GOT3 (cell line): ENCODE measurements at places on chromosomes 6 and 20.

GRCh38 chr6:72620871-72621290 lies 983 bp upstream of the KCNQ5 start:
- no peak for DNase-seq

- DNase-seq, result no peak
Measured at GRCh38 chr6:6612308-6612707, 23.8 kb downstream of the LY86 start.

DNA sequence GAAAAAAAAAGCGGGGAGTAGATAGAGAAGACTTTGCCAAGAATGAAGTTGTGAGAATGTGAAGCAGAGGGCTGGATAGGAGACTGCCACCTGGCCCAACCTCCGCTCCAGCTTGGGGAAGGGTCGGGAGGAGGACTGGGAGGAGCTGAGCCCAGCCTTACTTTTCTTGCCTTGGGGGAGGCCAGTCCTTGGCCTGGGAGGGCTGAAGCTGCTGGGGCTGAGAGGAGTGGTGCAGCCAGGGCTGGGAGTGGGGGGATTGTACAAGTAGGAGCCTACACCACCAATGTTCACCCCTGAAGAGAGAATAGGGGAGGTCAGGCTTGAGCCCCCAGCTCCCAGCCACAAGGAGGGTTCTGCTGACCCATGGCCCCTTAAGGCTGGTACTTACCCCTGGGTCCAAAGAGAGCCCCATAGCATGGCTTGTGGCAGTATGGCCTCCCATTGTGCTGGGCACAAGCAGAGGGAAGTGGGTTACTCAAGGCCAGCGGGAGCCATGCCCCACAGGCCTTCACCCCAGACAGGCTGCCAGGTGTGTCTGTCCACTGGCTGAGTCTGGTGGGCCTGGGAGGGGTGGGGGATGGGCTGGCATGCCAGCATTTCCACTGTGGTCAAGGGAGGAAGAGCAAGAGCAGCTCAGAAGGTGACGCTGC lies 1.1 kb downstream of the CRIP3 start:
- no peak for DNase-seq

GRCh38 chr6:56775498-56776166 lies 132.9 kb upstream of the DST start:
- no peak for DNase-seq

DNA sequence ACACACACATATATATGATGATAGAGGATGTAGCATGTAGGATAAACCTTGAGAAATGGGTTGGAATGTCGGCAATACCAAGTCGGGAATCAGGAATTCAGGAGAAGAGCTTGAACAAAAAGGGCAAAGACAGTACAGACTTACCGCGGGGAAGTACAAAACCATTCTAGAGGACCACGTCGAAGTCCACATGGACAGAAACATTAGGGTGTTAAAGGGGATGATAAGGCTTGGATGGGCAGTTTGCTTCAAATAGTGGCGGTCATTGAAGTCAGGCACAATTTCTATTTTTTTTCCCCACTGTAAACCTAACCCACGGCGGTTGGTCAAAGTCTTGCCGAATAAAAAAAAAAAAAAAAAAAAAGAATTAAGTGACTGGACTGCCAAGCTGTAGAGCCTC lies 766 bp upstream of the NUS1 start:
- no peak for DNase-seq

- DNase-seq, result no peak
Measured at GRCh38 chr20:40966103-40966502, 62.5 kb upstream of the TOP1 start.

DNA sequence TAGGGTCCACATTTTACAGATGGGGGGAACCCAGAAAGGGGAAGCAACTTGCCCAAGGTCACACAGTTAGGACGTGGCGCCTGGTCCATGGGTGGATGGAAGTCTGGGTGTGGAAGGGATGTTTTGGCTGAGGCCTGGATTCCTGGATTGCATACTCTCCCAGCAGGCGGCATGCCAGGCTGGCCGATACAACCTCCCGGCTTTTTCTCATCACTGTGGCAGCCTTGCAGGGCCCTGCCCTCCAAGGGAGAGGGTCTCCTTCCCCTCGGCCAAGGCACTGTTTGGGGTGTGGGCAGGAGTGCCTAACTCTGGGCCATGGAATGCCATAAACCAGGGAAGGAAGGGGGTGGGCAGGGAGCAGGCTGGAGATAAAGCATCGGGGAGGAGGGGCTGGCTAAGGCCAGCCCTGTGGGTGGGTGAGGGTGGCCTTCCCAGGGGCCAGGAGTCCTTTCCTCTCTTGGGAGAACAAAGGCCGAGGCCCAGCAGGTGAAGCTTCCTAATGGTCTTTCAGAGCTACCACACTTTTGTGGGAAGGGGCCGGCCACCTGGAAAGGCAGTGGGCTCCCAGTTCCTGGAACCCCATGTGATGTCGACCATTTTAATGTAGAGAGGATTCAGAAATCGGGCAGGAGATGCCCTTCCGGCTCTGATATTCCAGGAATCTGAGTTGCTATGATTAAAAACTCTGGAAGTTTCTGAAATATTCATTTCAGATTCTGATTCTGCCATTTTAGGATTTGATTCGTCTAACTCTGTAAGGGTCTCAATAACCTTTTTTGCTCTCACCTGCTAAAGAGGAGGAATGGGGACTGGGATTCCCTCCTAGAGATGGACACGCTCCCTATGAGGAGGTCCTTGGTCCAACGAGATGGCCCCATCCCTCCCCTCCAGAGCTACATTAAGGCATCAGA lies 4.2 kb downstream of the FOXS1 start:
- no peak for DNase-seq

- no peak for DNase-seq
Measured at GRCh38 chr6:90494067-90494780, 92.6 kb downstream of the MAP3K7 start.

GRCh38 chr6:25635886-25636317 lies 16.1 kb upstream of the SCGN start:
- no peak for DNase-seq

- no peak for DNase-seq
Measured at GRCh38 chr6:104771258-104771832, 88.4 kb downstream of the HACE1 start.

DNA sequence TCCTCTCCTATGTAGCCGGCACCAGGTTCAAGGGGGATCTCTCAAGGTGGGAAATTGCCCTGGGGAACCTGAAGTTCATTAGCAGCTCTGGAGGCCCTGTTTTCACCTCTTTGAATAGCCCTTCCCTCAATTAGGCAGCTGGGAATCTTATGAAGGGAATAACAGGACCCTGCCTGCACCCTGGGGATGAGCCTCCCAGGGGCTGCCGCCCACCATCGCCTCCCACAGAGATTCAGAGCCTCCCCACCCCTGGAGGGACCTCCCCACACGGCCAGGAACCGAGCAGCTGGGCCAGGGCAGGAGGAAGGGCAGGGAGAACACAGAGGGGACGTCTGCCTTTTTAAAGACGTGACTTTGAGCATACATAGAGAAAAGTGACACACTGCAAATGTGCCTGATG lies 4.6 kb upstream of the EEF1A2 start:
- DNase-seq, result no peak

DNA sequence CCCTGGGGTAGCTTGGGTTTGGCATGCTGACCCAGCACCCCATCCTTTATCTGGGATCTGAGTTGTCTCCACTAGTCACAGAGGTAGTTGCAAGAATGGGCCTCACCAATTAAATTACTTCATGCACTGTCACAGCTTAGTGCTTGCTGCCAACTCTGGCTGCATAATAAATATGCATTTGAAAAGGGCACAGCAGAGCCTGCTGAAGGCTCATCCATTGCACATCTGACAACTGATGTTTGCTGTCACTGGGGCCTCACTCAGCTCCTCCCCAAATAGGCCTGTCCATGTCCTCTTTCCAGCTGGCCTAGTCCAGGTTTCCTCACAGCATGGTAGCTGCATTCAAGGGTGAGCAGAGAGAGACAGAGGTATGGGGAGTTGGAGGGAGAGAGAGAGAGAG lies 13.3 kb upstream of the NXT1 start:
- no peak for DNase-seq

GRCh38 chr20:3887876-3888620 lies 1.1 kb upstream of the PANK2 start:
- no peak for DNase-seq

DNA sequence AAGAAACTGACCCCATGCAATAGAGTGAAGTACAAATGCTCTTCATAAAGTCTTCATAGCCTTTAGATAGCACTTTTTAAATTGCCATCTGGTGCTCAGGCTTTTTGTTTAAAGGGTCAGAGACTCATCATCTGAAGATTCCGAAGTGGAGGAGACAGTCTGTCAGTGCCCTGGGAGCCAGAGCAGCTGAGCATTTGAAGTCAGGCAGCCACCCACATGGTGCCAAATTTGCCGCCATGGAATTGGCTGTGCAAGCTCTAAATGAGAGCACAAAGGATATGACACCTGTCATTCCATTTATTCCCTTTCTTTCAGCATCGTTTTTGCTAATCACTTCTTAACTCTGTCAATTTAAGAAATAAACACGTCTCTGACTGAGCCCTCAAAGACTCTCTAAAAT lies 32.8 kb upstream of the CEP162 start:
- DNase-seq, result no peak

DNA sequence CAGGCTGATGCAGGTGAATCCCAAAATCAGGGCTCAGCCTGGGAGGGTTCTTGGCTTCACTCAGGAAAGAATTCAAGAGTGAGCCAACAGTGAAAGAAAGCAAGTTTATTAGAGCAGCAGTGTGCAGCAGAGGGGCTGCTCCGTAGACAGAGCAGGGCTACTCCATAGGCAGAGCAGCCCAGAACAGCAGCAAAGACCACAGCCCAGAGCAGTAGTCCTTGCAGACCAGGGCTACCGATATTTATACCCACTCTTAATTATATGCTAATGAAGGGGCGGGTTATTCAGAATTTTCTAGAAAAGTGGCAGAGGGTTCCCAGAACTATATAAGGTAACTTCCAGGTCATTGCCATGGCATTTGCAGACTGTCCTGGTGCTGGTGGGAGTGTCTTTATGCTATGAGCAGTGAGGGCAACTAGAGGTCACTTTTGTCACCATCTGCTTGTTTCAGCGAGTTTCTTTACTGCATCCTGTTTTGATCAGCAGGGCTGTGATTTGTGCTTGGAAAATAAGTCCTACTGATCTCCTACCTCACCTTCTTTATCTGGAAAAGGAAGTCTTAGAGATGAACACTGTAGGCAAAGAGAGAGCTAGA lies 39.8 kb upstream of the PTPN1 start:
- no peak for DNase-seq

DNA sequence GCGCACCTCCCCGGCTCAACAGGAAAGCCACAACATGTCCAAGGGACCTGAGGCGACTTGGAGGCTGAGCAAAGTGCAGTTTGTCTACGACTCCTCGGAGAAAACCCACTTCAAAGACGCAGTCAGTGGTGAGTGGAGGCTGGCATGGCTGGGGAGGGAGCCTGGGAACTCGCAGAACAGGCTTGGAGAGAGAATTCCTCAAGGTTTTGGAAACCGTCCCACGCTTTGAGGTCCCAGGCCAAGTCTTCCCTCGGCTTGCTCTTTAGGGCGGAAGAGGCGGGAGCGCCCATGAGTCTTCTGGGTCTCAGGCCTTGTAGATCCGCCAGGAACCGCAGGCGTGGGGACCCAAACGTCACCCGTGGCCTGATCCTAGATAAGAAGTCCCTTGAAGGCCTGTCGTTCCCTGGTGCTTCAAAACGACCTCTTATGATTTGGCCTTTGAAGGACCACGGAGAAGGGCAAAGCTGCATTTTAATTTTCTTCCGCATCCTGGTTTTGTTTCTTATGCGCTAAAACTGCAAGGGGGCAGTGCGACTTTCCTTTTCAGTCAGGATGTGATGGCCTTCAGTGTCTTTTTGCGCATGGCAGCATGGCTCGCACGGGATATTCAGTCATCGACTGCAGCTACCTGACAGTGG lies 2.0 kb downstream of the LAMP5 start:
- DNase-seq, result no peak

GRCh38 chr6:89917216-89917615 lies 22.9 kb downstream of the GJA10 start:
- DNase-seq, result no peak

DNA sequence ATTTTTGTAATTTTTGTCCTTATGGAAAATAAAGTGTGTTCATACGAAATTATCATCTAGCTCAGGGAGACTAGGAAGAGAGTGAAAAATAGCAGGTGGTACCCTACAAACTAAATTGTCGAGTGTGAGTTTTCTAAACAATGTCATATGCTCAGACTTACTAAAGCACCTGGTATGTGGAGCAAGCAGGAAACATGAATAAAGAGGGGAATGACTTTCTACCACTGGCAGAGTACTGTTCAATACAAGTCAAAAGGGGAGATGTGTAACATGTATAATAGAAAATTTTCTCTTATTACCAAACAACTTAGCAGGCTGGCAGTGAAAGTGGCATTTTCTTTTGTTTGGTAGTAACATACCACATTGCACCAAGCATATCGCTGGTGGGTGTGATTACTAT lies 36.1 kb downstream of the CTNNBL1 start:
- DNase-seq, result no peak

DNA sequence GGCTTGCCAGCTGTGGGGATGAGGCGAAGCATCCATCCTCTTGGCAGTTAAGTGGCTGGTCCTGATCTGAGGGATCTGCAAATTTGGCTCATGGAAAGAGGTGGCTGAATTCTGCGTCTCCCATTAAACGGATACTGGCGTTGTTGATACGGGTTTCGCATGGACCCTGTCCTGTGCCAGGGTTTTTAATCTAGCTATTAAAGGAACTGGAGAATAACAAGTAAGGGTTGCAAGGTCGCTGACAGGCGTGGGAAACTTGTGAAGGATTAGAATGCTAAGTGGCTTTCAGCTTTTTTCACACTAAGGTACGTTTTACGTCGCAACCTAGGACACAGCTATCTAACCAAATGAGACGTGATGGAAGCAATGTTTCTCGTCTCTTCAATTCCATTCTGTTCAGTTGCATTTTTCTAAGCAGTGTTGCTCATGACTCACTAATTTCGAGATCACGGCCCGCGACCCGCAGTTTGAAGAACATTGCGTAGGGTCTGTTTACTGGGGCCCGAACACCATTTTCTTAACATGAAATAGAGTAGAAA lies 852 bp downstream of the GMNN start:
- no peak for DNase-seq

- DNase-seq, result no peak
Measured at GRCh38 chr6:113493991-113494390, 363.2 kb upstream of the MARCKS start.

DNA sequence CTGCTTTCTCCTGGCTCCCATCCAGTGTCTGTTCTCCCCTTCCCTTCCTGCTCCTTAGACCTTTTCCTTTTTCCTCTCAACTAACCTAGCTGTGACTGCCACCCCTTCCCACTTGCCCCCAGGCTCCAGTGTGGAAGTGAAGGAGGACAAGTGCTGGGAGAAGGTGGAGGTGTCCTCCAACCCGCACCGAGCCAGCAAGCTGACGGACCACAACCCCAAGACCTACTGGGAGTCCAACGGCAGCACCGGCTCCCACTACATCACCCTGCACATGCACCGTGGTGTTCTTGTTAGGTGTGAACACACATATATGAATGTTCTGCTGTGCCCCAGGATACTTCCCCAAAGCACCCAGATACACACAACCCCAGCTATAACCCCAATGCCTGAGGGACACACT lies 18.5 kb downstream of the CUL9 start:
- DNase-seq, result no peak
